Activated CD8-positive, alpha-beta T cell treated with anti-CD3 and anti-CD28 coated beads for 36 hours (primary cell): ENCODE measurements at places on chromosomes 4 and X. TPM values are rescaled to one million over a fixed set of nuclear protein-coding genes. Genes with fewer than 3 reads are reported as not detected.

GRCh38 chr4:78293348-78293747 lies 236.2 kb downstream of the FRAS1 start:
- DNase-seq: no peak

GRCh38 chr4:158825433-158826036 lies 56.7 kb downstream of the FNIP2 start:
- no peak for DNase-seq

DNA sequence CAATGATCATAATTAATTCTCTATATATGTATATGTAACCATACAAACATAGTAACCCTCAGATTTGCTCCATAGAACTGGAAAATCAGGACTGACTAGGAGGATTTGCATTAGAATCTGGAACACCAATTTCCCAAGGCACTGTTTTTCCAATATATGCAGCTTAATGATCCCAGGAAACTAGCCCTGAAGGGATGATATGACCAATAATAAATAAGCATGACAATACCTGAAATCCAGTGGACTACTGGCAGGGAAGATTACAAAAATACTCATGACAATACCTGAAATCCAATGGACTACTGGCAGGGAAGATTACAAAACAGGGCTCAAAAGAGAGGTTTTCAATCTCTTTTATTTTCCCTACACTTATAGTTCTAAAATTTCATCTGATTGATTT lies 98.4 kb downstream of the PCDH7 start:
- no peak for DNase-seq

ASB9 gene
- total RNA-seq: not detected

CFAP47 gene
- not detected for total RNA-seq

DNA sequence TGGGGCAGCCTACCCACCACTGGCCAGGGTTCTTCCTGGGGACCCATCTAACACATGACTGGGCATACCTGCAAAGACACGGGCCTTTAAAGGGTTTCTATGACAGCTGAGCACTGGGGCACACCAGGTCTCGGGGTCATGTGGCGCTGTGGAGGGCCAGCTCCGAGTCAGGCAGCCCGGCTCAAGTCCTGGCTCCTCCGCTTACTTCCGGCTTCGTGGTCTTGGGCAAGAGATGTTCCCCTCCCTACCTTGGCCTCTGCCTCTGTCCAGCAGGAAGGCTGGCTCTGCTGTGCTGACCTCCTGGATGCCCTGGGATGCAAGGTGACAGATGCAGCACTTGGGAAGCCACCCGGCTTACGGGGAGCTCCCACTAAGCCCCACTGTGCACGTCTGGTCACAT lies 37.6 kb downstream of the HTRA3 start:
- no peak for DNase-seq

- DNase-seq: no peak
Measured at GRCh38 chr4:107854356-107855022, 29.8 kb downstream of the SGMS2 start.

METTL14 gene
- 39.3 TPM for total RNA-seq

DNA sequence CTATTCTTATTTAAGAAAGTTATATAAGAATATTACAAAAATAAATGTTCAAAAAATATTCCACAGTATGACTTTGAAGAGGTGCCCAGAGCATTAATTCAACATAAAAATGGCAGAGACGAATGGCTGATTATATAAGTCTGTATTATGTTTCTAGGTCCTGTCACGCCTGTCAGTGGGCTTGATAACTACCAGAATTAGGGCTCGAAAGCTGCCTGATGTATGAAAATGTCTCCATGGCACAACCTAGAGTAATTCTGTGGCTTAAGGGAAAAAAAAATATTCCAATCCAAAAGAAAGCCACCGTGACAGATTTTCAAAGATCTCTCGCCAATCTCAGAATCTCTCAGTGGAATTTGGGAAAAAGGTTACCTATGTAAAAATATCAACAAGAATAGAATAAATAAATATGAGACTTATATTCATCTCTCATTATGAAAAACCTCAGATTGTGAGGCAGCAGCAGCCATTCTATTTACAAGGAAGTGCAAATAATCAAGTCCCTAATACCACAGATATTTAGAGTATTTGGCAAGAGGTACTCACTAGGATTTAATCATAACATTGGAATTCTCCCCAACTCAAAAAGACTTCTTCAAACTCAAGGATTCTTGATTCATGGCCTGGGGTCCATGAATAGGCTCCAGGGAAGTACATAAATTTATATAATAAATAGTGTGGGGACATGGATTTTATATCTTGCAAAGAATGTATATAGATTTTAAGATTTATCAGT lies 489.1 kb upstream of the INTU start:
- DNase-seq: no peak

- DNase-seq: no peak
Measured at GRCh38 chrX:36581030-36581429, 427.1 kb upstream of the FAM47C start.

PSAPL1 gene
- total RNA-seq: not detected

DNA sequence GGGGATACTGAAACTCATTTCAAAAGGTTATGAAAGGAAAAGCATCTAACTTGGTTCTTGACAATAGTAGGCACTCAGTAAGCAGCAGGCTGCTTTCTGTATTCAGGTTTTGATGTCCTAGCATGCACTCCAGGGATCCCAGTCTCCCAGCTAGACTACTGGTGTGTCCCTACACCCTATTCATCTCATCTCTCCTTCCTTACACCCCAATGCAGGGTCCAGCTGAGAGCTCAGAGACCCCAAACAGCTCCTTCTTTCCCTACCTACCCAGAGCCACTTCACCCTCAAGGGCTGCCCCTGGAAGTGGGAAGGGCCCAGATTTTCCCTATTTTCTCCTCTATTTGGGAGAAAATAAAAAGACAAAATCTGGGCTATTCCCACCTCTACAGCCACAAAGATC lies 1.6 kb upstream of the EFNB1 start:
- no peak for DNase-seq

GRCh38 chr4:97498875-97499274 lies 644.4 kb downstream of the STPG2 start:
- no peak for DNase-seq

- DNase-seq: no peak
Measured at GRCh38 chrX:39599339-39599738, 498.4 kb downstream of the BCOR start.

- DNase-seq: no peak
Measured at GRCh38 chr4:111281219-111281618, 658.3 kb upstream of the PITX2 start.

- DNase-seq: no peak
Measured at GRCh38 chrX:129784371-129784770, 4.6 kb downstream of the SASH3 start.

DNA sequence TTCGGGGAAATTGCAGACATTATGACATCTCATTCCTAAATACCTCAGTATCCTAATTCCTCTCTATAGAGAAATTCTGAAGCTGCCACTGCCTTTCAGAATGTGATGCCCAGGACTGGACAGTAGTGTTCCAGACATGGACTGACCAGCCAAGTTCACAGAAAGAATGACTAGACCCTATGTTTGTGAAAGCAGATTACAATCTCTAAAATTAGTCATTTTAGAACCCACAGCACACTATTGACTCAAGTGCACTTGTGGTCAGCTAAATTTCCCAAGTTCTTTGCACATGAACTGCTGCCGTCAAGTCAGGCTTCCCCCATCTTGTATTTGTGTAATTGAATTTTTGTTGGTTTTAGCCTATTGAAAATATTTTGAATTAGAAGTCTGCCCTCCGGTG lies 81.0 kb upstream of the ESX1 start:
- DNase-seq: no peak

DNA sequence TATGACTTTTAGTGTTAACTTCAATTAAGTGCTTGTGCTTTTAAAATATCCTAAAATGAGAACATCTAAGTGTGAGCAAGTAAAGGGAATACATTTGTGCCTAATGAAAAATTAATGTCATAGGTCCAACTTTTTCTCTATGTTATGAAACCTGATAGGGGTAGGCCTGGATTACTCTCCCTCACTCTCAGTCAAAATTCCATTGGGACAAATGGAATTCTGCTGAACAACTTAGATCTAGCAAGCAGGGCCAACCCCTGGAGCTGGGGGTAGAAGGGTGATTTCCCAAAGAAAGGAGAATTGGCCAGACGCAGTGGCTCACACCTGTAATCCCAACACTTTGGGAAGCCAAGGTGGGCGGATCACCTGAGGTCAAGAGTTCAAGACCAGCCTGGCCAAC lies 67.4 kb downstream of the EDNRA start:
- no peak for DNase-seq

FMR1 gene
- 28.2 TPM for total RNA-seq
